Common myeloid progenitor, CD34-positive (primary cell): ENCODE measurements at places on chromosomes 6 and 20.

DNA sequence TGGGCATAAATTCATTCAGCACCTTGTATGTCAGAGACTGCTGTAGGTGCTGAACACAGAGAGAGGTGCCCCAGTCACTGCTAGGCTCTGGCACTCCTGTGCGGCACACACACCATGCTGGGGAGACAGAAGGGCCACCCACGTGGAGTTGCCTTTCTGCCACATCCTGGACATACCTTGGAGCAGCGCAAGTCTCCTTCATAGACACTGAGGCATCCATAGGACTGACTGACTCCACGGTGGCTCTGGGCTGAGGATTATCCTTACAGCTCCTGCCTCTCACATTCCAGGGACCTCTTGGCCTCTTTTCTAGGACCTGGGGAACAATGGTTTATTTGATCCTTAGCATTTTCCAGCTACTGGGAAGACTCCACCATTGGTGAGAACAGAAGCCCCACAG lies 26.0 kb upstream of the SLC22A23 start:
- no peaks in the 10 kb centered on the region for H3K4me1 ChIP-seq
- H3K27me3 ChIP-seq: no peaks in the 10 kb centered on the region
- no peaks in the 10 kb centered on the region for H3K36me3 ChIP-seq
- DNase-seq: no peak
- H3K4me3 ChIP-seq: no peak overlapping the region

GRCh38 chr20:7379621-7380220 lies 560.5 kb downstream of the HAO1 start:
- DNase-seq: no peak
- no peaks in the 10 kb centered on the region for H3K4me1 ChIP-seq
- no peak overlapping the region for H3K4me3 ChIP-seq
- H3K36me3 ChIP-seq: no peaks in the 10 kb centered on the region

DNA sequence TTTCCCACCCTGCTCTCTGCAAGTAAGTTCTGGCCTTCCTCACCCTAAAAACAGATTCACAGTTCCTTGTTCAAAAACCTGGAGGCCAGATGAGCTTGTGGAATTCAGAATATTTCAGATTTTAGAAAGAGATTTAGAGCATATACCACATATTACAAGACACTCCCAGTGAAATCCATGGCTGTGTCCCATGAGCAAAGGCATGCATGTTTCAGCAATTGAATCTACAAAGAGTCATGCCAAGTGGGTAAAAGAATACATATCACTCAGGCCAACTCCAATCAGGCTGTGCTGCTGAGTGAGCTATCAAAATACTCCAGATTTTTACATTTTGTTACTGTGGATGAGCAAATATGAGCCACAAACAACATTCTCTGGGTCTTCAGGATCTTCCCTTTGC lies 10.2 kb upstream of the NEDD9 start:
- H3K4me3 ChIP-seq: no peak overlapping the region
- no peak overlapping the region for H3K27ac ChIP-seq
- no peaks in the 10 kb centered on the region for H3K27me3 ChIP-seq
- no peaks in the 10 kb centered on the region for H3K4me1 ChIP-seq
- DNase-seq: no peak

- no peaks in the 10 kb centered on the region for H3K4me1 ChIP-seq
- no peak overlapping the region for H3K4me3 ChIP-seq
- DNase-seq: no peak
- H3K36me3 ChIP-seq: no peaks in the 10 kb centered on the region
Measured at GRCh38 chr20:25469558-25469957, 62.1 kb downstream of the GINS1 start.

DNA sequence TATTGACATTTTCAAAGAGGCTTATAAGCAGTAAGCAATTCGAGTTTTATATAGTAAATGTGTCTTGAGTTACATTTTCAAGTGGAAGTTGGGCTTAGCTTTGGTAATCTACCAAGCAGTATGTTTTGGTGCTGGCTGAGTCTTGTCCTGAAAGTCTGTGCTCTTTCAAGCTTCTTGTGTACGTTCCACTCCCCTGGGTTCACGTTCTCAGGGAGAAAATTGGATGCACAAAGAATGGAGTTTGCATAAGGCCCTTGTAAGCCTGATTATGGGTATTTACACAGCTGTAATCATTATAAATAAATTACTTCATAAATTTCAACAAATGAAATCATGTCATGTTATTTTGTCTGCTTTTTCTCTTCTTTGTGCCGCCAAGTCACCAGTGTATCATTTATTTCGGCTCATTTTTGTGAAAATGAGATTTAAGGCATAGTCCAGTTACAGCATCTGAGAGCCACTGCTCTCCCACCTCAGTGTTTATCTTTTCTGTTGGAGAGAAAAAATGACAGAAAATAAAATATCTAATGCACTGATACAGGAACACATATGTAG lies 262.5 kb downstream of the BTBD3 start:
- H3K27me3 ChIP-seq: no peaks in the 10 kb centered on the region
- DNase-seq: no peak
- no peak overlapping the region for H3K4me3 ChIP-seq
- no peaks in the 10 kb centered on the region for H3K4me1 ChIP-seq

GRCh38 chr6:144362042-144363018 lies 77.2 kb downstream of the UTRN start:
- H3K36me3 ChIP-seq: no peaks in the 10 kb centered on the region
- DNase-seq: no peak
- peaks cover 6% of the 10 kb centered on the region for H3K4me1 ChIP-seq
- no peaks in the 10 kb centered on the region for H3K27me3 ChIP-seq

DNA sequence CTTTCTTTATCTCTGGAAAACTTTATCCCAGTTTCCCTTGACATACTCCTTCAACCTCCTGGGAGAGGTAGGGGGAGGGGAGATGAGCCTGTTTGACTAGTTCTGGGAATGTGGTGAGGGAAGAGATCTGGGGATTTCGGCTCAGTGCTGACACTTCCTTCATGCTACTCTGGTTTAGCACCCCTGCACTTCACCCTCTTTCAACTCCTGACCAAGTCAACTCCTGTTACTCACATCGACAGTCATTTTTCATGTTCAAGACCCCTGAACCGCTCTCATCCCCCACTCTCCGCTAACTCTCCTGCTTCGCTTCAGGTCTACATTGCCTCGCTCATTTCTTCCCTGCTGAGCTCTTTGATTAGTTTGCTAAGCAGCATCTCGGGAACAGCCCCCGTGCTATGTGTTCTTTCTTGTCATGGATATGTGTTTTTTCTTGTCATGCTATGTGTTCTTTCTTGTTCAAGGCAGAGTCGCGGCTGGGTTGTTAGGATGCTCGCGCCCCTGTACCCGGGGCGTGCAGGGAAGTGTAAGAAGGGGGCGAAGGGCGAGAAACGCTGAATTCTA lies 16.6 kb upstream of the TRIM27 start:
- no peak for DNase-seq
- no peaks in the 10 kb centered on the region for H3K36me3 ChIP-seq
- peak overlapping the region; percentile 77 for H3K27ac ChIP-seq
- peaks cover 45% of the 10 kb centered on the region for H3K4me1 ChIP-seq
- H3K27me3 ChIP-seq: no peaks in the 10 kb centered on the region
- H3K4me3 ChIP-seq: peak overlapping the region; percentile 75

GRCh38 chr20:15011631-15012030 lies 674.2 kb upstream of the FLRT3 start:
- DNase-seq: no peak
- no peaks in the 10 kb centered on the region for H3K27me3 ChIP-seq
- H3K4me3 ChIP-seq: no peak overlapping the region
- H3K36me3 ChIP-seq: no peaks in the 10 kb centered on the region
- H3K27ac ChIP-seq: no peak overlapping the region

DNA sequence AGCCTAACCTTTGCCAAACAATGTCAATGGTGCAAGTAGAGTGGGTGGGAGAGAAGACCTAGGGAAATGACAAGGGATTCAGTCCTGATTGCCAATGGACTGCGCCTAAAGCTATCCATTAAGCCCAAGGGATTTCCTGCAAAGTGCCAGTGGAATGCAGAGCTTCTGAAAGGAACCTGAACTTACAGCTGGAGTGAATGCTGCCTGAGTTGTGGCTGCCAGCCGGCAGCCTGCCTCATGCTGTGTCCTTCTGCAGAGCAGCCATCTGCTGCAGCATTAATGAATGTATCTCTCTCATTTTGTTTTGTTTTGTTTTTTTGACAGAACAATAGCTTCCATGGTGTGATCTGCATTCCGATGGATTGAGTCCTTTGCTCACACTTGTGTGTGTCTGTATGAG lies 44.7 kb downstream of the SLC35F1 start:
- no peaks in the 10 kb centered on the region for H3K4me1 ChIP-seq
- no peaks in the 10 kb centered on the region for H3K36me3 ChIP-seq
- no peak overlapping the region for H3K4me3 ChIP-seq
- no peak overlapping the region for H3K27ac ChIP-seq
- H3K27me3 ChIP-seq: no peaks in the 10 kb centered on the region

GRCh38 chr6:163387317-163387716 lies 27.2 kb upstream of the QKI start:
- H3K27me3 ChIP-seq: no peaks in the 10 kb centered on the region
- DNase-seq: no peak
- H3K4me1 ChIP-seq: no peaks in the 10 kb centered on the region
- no peaks in the 10 kb centered on the region for H3K36me3 ChIP-seq
- no peak overlapping the region for H3K27ac ChIP-seq

DNA sequence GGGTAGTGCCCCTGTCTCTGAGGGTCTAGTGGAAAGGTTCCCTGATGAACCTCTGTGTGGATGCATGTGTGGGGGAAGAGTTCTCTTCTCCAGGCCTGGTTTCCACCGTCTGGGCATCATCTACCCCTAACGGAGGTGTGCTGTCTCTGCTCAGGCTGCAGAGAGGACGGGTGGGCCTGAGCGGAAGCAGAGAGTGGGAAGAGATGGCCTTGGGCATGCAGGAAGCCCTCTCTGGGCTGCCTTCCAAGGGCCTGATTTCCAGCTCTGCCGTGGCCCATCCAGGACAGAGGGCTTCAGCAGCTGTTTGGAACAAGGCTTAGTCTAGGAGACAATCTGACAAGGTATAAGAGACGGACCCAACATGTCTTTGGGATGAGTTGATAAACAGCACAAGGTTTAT lies 220.1 kb upstream of the DTNBP1 start:
- H3K27me3 ChIP-seq: no peaks in the 10 kb centered on the region
- no peak overlapping the region for H3K27ac ChIP-seq
- DNase-seq: no peak
- no peak overlapping the region for H3K4me3 ChIP-seq
- H3K4me1 ChIP-seq: peaks cover 16% of the 10 kb centered on the region

- no peaks in the 10 kb centered on the region for H3K27me3 ChIP-seq
- no peak overlapping the region for H3K27ac ChIP-seq
- DNase-seq: no peak
- no peaks in the 10 kb centered on the region for H3K36me3 ChIP-seq
- H3K4me3 ChIP-seq: no peak overlapping the region
Measured at GRCh38 chr6:166877906-166878305, 78.4 kb downstream of the RNASET2 start.

DNA sequence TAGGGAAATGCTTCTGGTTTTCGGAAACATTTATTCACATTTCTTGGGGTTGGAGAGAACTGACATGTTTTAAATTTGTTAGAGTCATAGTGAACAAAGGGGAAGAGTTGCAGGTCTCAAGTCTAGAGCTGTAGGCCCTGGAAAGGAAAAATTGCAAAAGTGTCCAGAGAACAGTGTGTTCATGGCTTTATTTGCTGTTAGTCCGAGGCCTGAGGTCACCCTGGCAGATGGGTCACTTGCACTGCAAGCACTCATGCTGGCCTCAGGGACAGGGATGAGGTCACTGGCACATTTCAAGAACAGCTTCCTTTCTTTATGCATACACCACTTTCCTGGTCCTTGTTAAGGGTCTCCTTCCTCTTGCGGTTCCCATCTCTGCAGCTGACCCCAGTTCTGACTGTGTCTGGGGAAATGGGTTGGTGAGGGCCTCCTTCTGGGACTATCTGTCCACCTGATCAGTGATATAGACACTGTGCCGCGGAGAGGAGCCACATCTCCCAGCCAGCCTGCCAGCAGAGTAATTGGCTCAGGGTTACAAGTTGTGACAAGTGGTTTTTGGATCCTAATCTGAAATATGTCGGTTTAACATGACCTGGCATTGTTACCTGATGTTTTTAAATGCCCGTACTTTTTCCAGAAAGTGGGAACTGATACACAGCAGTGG lies 194.0 kb downstream of the EYA4 start:
- H3K4me3 ChIP-seq: no peak overlapping the region
- H3K36me3 ChIP-seq: no peaks in the 10 kb centered on the region
- no peak for DNase-seq
- H3K27me3 ChIP-seq: peaks cover 1% of the 10 kb centered on the region
- no peak overlapping the region for H3K27ac ChIP-seq

GRCh38 chr6:3068329-3069214 lies at the start of gene RIPK1:
TSS of gene RIPK1 (plus strand) at chr6:3068494. CDS start at chr6:3076824, 8,330 bp downstream.
- peak within 1 kb of the TSS; percentile 78 for H3K27ac ChIP-seq
- peak; percentile 93 for DNase-seq
- H3K4me1 ChIP-seq: peaks cover 21% of the 10 kb centered on the region
- H3K36me3 ChIP-seq: peaks cover 2% of the 10 kb centered on the region

DNA sequence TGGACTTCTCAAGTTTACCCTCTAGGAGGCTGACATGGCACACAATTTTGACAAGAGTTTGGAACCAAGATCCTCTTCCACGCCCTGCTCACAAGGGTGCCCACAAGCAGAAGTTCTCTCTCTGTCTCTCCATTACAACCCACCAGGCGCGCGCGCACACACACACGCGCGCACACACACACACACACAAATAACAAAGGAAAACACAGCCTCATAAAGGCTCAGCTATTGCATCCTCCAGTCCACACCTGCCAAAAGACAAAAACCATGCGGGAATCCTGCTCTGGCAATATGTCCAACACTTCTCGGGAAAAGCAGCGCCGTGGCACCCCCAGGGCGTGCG lies 870 bp downstream of the PAK5 start:
- H3K27ac ChIP-seq: no peak overlapping the region
- peaks cover 25% of the 10 kb centered on the region for H3K27me3 ChIP-seq
- H3K4me3 ChIP-seq: no peak overlapping the region

DNA sequence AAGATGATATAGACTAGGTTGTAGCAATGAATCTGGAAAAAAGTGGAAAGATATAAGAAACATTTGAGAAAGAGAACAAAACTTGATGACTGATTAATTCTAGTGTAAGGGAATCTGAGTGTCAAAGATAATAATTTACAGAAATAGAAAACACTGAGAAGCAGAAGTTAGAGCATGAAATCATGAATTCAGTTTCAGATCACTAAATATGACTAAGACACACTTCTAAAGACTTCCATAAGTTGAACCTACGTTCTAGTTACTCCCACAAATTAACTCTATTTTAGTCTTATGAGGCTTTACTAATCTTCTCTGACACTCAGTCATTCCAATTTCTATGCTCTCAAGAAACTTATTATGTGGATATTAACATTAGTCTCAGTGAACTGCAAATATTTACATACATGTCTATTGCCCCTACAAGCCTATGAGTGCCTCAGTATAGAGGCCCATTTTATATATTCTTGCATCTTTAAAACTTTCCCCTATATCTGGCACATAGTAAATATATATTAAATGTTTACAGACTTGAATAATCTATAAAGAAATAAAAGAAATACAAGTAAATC lies 30.4 kb downstream of the IBTK start:
- no peak for DNase-seq
- H3K4me1 ChIP-seq: no peaks in the 10 kb centered on the region
- no peak overlapping the region for H3K4me3 ChIP-seq
- no peak overlapping the region for H3K27ac ChIP-seq
